ENCODE measurements at places on chromosomes 4 and X. TPM values are rescaled to one million over a fixed set of nuclear protein-coding genes. Genes with fewer than 3 reads are reported as not detected.

DDIT4L gene
- polyA plus RNA-seq: 3.5 TPM

IQCM gene
- polyA plus RNA-seq: not detected

DNA sequence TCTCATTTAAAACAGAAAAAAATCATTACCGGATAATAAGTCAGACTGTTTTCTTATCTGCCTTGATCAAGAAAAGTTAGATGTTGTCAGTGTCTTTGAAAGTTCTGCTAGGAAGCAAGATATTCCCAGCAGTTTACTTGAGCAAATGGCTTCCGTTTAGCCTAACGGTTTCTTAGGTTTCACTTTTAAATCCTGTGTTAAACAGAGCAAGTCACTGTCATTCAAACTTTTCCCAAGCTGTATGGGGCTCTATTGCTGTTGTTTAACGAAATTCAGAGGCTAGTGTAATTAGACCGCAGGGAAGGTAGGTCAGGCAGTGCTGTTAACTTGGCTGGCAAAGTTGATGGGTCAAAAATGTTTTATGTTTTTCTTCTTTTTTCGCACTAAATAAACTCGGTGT is 80.3 kb upstream of the NEIL3 start:
- DNase-seq: no peak
- no peaks in the 10 kb centered on the region for H3K36me3 ChIP-seq
- no peak overlapping the region for H3K27ac ChIP-seq
- H3K4me3 ChIP-seq: no peak overlapping the region
- H3K4me1 ChIP-seq: no peaks in the 10 kb centered on the region

DNA sequence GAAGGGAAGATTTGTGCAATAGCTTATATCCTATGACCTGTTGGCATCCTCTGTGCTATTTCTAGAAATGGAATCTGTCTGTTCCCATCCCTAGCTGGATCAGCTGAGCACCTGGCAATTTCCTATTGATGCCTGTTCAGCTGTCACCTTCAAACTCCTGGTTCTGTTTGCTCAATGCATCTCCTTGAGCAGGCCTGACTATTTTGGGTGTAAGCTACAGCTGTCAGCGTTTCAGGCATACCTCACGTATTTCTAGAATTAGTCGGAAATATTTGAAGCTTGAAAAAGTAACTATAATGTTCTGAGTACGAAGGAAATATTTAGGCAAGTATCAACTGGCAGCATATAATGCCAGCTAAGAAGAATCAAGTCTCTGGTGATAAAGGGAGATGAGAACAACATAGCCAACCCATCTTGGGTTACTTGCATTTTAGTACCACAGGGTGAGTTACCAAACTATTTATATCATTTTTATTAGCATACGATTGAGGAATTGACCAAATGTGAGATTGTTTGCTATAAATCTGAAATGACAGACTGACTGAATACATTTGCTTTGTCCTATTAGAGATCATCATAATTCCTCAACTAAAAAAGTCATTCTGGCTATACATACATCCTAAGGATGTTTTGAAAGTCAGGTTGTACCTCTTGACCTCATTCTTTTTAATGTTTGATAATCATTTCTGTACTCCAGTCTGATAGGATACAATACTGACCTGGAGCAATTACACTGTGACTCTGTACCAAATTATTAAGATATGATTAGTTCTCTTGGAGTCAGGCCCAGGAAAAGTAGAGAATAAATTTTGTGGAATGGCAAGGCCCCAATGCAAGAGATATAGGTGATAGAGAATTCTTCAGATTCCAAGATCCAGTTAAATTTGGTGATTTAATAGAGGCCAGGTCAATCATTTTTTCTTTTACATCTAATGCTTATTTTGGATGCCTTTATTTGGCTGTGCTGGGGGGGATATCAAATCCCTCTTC is 36.4 kb upstream of the PLAC1 start:
- H3K4me1 ChIP-seq: no peaks in the 10 kb centered on the region
- no peak overlapping the region for H3K4me3 ChIP-seq
- no peaks in the 10 kb centered on the region for H3K27me3 ChIP-seq
- H3K27ac ChIP-seq: no peak overlapping the region

DNA sequence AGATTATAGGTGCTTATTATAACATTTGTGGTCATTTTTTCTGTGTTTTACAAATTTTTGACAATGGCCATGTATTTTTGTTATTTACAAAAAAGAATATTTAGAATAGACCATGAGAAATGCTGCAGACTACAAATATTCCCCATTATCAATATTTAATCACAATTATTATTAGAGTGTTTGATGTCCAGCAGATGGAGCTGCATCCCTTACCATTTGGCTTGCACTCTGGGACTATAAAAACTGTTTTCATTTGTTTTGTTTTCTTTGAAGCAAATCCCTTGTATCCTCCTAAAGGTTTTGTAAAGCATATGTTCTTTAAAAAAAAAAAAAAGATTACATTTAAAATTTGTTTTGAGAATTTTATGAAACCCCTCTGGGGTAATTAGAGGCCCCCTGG is 85.6 kb upstream of the CXorf66 start:
- no peaks in the 10 kb centered on the region for H3K27me3 ChIP-seq
- DNase-seq: no peak
- H3K27ac ChIP-seq: no peak overlapping the region

DNA sequence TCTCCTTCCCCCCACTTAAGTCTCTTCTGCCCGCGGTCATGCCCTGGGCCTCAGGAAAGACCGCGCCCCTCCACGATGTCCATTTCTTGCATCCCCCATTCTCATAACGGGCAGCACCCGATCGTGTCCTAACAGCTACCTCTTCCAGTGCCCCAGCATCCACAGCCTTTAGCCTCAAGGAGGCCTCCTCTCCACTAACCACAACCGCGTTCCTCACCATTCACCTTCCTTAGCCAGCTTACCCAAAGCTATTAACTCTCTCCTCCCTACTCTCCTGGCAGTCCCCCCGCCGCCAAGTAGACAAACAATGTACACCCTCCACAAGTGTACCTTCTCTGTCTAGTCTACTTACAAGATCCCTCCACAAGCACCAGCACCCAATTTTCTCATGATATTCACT is 58.6 kb upstream of the PAGE5 start:
- DNase-seq: no peak
- H3K27ac ChIP-seq: peak overlapping the region; percentile 70
- H3K4me3 ChIP-seq: peak overlapping the region; percentile 51
- H3K27me3 ChIP-seq: no peaks in the 10 kb centered on the region
- H3K36me3 ChIP-seq: no peaks in the 10 kb centered on the region
- no peaks in the 10 kb centered on the region for H3K4me1 ChIP-seq

- H3K36me3 ChIP-seq: no peaks in the 10 kb centered on the region
- no peaks in the 10 kb centered on the region for H3K4me1 ChIP-seq
- H3K27me3 ChIP-seq: no peaks in the 10 kb centered on the region
- DNase-seq: no peak
Observed at GRCh38 chr4:70670332-70671014, 4.2 kb upstream of the JCHAIN start.

GRCh38 chrX:33178690-33179089 is 32.7 kb downstream of the DMD start:
- no peaks in the 10 kb centered on the region for H3K4me1 ChIP-seq
- H3K4me3 ChIP-seq: no peak overlapping the region
- DNase-seq: no peak
- no peak overlapping the region for H3K27ac ChIP-seq
- no peaks in the 10 kb centered on the region for H3K36me3 ChIP-seq
- H3K27me3 ChIP-seq: no peaks in the 10 kb centered on the region

GRCh38 chr4:108205859-108206258 is 37.1 kb upstream of the LEF1 start:
- no peak for DNase-seq
- H3K27me3 ChIP-seq: no peaks in the 10 kb centered on the region
- no peaks in the 10 kb centered on the region for H3K4me1 ChIP-seq
- no peak overlapping the region for H3K27ac ChIP-seq
- no peak overlapping the region for H3K4me3 ChIP-seq

- H3K4me3 ChIP-seq: no peak overlapping the region
- no peak overlapping the region for H3K27ac ChIP-seq
- peaks cover 3% of the 10 kb centered on the region for H3K4me1 ChIP-seq
- H3K36me3 ChIP-seq: no peaks in the 10 kb centered on the region
- no peaks in the 10 kb centered on the region for H3K27me3 ChIP-seq
- DNase-seq: no peak
Observed at GRCh38 chr4:4990857-4991540, 28.3 kb downstream of the CYTL1 start.

ARHGAP36 gene
- polyA plus RNA-seq: 0.30 TPM

TCEAL6 gene
- polyA plus RNA-seq: not detected

DNA sequence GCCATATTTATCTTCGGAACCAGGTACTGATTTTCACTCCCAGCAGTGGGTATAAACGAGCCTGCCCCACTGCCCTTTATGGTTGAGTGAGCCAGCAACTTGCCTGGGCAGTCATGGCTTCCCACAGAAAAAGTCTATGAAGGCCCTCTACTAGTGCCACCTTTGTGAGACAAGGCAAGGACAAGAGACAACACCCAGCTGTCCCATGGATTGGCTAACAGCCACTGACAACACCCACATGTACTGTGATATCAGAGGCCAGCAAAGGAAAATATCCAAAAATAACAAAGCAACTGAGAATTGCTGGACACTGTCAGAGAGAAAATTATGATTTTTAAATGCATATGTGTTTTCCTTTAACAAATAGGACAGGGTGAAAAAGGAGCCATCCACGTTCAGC is 248.4 kb upstream of the TTC29 start:
- DNase-seq: no peak
- H3K36me3 ChIP-seq: no peaks in the 10 kb centered on the region
- H3K4me1 ChIP-seq: peaks cover 9% of the 10 kb centered on the region
- no peaks in the 10 kb centered on the region for H3K27me3 ChIP-seq

FGF5 gene
- not detected for polyA plus RNA-seq

- no peak overlapping the region for H3K27ac ChIP-seq
- no peak for DNase-seq
- H3K4me1 ChIP-seq: no peaks in the 10 kb centered on the region
- H3K4me3 ChIP-seq: no peak overlapping the region
Observed at GRCh38 chr4:171279131-171279530, 534.1 kb upstream of the GALNTL6 start.

DNA sequence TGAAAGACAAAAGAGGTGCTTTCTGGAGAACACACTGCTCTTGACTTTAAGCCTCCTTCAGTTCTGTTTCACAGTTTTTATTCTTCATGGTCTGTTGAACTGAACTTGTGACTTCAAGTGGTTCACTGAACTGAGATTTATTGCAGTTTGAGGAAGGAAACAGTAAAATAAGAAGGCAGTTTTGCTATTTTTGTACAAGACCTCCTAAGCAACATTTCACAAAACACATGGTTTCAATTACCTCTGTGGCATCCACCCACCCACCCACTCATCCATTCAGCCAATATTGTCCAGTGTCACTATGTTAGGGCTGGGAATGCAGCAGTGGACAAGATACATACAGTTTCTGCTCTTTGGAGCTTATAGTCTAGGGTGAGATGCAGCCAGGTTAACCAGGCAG is 131.3 kb downstream of the IL1RAPL2 start:
- no peak for DNase-seq
- H3K36me3 ChIP-seq: no peaks in the 10 kb centered on the region
- H3K27me3 ChIP-seq: no peaks in the 10 kb centered on the region

- H3K27ac ChIP-seq: no peak overlapping the region
- H3K27me3 ChIP-seq: no peaks in the 10 kb centered on the region
- no peaks in the 10 kb centered on the region for H3K4me1 ChIP-seq
- DNase-seq: no peak
Observed at GRCh38 chrX:22323541-22323940, 50.8 kb downstream of the CBLL2 start.

DNA sequence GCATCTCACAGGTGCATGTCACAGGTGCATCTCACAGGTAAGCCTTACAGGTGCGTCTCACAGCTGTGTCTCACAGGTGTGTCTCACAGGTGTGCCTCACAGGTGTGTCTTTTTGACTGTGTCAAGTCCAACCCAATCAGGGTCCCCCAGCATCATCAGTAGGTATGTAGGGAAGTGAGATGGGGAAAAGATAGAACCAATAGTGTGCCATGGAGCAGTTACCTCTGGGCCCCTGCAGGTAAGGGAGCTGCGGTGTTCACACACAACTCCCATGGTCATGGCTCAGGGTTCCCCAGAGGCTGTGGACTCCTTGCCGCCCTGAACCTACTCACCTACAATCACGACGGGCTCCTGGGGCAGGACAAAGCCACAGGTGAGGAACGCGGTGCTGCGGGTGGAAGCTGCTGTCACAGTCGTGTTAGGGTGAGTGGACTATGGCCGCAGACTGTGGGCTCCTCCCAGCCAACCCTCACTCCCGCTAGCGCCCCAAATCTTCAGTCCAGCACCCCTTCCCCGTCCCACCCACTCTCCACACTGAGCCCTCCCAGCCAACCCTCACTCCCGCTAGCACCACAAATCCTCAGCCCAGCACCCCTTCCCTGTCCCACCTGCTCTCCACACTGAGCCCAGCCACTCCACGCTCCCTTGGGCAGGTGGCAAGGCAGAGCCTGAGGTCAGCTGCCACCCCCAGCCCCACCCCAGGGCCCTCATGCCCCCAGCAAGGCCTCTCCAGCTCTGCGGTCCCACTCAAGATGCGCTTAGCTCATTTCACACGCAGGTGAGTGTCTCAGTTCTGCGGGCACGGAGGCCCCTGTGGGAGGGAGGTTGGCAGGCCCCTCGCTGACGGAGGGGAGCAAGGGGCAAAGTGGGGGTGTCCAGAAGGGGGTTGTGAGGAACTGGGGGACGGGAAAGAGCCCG is 2.1 kb upstream of the PDE6B start:
- no peak for DNase-seq
- H3K4me3 ChIP-seq: no peak overlapping the region
- H3K27me3 ChIP-seq: no peaks in the 10 kb centered on the region
- no peaks in the 10 kb centered on the region for H3K36me3 ChIP-seq
- peaks cover 4% of the 10 kb centered on the region for H3K4me1 ChIP-seq

GRCh38 chr4:176438401-176438800 is 118.6 kb downstream of the SPCS3 start:
- DNase-seq: no peak
- H3K4me1 ChIP-seq: no peaks in the 10 kb centered on the region
- H3K27me3 ChIP-seq: no peaks in the 10 kb centered on the region
- no peak overlapping the region for H3K4me3 ChIP-seq
